IMR-90 (cell line): ENCODE measurements at places on chromosomes 13 and 19. TPM values are rescaled to one million over a fixed set of nuclear protein-coding genes. Genes with fewer than 3 reads are reported as not detected.

The TPGS1 gene
- total RNA-seq = 2.7 and 4.2 TPM in 2 replicates

The KLK15 gene
- not detected in 2 replicates for total RNA-seq

The SLC10A2 gene
- total RNA-seq = not detected in 2 replicates

The SHD gene
- total RNA-seq = not detected in 2 replicates

DNA sequence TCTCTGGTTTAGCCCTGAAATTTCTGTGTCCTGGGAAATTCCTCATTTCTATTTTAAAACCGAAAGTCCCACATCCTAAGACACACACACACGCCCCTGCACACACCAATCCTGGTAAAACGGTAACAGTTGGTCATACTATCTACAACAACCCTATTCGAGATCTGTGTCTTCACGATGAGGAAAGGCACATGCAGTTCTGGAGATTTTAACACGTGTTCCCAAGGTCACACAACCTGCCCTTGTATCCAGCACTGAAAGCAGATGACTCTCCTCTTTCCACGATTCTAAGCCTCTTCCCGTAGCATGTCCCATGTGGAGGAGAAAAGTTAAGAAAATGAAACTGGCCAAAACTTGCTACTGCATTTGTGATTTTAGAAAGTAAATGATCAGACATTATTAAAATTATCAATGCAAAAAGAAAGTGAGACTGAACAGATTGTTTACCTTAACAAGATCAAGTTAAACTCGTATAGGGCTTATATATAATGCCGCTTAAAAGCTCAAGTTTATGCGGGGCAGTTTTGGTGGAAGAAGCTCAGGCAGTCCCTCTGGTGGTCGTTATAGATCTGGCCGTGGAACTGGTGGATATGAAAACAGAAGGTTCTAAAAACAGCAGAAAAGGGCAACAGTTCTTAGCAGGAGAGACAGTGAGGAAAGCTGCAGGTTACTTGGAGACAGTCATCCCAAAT, 32.7 kb downstream of the VSTM1 start:
- peak; percentile 24 for DNase-seq

DNA sequence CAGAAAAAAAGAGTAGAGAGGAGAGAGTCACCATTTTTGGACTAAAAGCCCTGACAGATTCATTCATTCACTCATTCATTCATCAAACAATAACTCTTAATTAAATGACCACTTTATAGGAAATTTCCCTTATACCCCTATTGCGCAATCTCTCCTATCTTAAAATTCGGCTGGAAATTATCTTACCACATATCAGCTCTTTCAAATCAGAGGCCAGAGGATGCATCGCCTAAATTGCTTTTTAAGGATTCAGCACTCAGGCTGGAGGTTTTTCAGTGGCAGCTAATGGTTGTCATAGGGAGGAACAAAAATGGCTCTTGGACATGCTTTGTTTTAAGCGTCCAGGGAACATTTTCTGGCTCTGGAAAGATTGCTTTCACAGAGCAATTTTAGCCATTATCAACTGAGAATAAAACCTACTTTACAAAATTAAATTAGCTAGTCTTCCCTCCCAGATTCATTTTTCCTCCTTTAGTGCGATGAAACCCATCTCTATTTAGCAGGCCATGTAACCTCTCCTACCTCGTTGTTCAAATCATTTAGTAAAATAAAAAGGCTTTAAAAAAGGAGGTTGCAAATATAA, 115.2 kb downstream of the OLFM4 start:
- no peak for DNase-seq

- no peak for DNase-seq
Measured at GRCh38 chr13:40476175-40476958, 190.1 kb downstream of the FOXO1 start.

GRCh38 chr13:46926916-46927590, 30.2 kb upstream of the HTR2A start:
- DNase-seq = peak; percentile 9
